Hepatocyte (in vitro differentiated cells): ENCODE measurements at places on chromosomes 1 and 21. TPM values are rescaled to one million over a fixed set of nuclear protein-coding genes. Genes with fewer than 3 reads are reported as not detected.

The TCHHL1 gene
- total RNA-seq = not detected in 2 replicates

- no peak overlapping the region for H3K4me3 ChIP-seq
- no peak overlapping the region for H3K27ac ChIP-seq
- no peak for DNase-seq
- peaks cover 3% of the 10 kb centered on the region for H3K36me3 ChIP-seq
- H3K27me3 ChIP-seq = no peaks in the 10 kb centered on the region
These were observed 5.9 kb upstream of the LSS start for GRCh38 chr21:46234436-46234950.

GRCh38 chr1:185693654-185694053 lies 40.5 kb upstream of the HMCN1 start:
- DNase-seq = no peak
- no peaks in the 10 kb centered on the region for H3K36me3 ChIP-seq
- peak overlapping the region; percentile 44 for H3K27ac ChIP-seq
- no peaks in the 10 kb centered on the region for H3K27me3 ChIP-seq

The RAB3B gene
- 23.1 and 24.7 TPM in 2 replicates for total RNA-seq

The CA14 gene
- total RNA-seq = 2.4 and 4.6 TPM in 2 replicates

GRCh38 chr1:180994262-180994661 lies 28.4 kb downstream of the STX6 start:
- DNase-seq = no peak
- H3K27ac ChIP-seq = no peak overlapping the region
- H3K4me1 ChIP-seq = no peaks in the 10 kb centered on the region

GRCh38 chr1:235336903-235337302 lies 8.5 kb downstream of the GGPS1 start:
- no peak overlapping the region for H3K27ac ChIP-seq
- peaks cover under 1% of the 10 kb centered on the region for H3K4me1 ChIP-seq
- H3K27me3 ChIP-seq = no peaks in the 10 kb centered on the region
- DNase-seq = no peak
- no peaks in the 10 kb centered on the region for H3K36me3 ChIP-seq

- no peak overlapping the region for H3K4me3 ChIP-seq
- H3K27me3 ChIP-seq = no peaks in the 10 kb centered on the region
- H3K27ac ChIP-seq = peak overlapping the region; percentile 76
These were observed 47.8 kb downstream of the ITPKB start for GRCh38 chr1:226691247-226691646.

The CFHR4 gene
- total RNA-seq = 2.1 and 3.4 TPM in 2 replicates

The SFT2D2 gene
- 36.9 and 43.1 TPM in 2 replicates for total RNA-seq

The AGT gene
- 476 and 505 TPM in 2 replicates for total RNA-seq

DNA sequence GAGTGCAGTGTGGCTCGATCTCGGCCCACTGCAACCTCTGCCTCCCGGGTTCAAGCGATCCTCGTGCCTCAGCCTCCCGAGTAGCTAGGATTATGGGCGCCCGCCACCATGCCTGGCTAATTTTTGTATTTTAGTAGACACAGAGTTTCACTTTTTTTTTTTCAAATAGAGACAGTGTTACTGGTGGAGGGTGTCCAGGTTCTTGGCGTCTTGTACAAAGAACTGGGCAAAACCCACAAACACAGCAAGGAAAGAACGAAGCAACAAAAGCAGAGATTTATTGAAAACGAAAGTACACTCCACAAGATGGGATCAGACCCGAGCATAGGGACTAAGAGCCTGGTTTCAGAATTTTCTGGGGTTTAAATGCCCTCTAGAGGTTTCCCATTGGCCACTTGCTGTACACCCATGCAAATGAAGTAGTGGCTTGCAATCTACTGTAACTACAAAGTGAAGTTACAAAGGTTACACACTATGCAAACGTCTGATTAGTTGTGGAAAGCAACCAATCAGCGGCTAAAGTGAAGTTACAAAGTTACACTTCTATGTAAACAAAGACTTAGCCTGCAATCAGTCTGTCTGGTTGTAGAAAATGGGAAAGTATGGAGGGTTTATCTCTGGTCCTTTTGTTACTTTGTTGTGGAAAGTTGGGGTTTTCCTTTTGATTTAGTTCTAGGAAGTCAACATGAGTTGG lies 199.1 kb downstream of the DYRK1A start:
- H3K4me1 ChIP-seq = peaks cover 11% of the 10 kb centered on the region
- DNase-seq = peak; percentile 62
- peak overlapping the region; percentile 91 for H3K27ac ChIP-seq
- no peaks in the 10 kb centered on the region for H3K36me3 ChIP-seq
- no peak overlapping the region for H3K4me3 ChIP-seq

DNA sequence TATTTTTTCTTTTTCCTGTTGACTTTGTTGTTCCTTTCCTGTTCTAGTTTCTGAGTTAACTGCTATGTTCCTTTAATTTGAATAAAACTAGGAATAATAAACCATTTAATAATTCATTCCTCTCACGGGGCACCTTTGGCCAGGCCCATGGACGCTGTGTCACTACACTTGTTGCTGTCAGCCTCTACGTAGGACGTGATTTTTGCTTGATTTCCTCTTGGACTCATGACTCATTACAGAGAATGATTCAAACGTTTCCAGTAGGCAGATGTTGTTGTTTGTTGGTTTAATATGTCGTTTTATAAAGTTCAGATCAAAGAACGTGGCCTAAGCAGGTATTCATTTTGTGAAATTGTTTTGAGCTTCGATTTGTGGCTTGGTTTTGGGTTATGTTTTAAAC lies 9.1 kb upstream of the SLC19A1 start:
- H3K27ac ChIP-seq = no peak overlapping the region
- H3K27me3 ChIP-seq = no peaks in the 10 kb centered on the region
- H3K4me1 ChIP-seq = peaks cover 2% of the 10 kb centered on the region
- no peak overlapping the region for H3K4me3 ChIP-seq

DNA sequence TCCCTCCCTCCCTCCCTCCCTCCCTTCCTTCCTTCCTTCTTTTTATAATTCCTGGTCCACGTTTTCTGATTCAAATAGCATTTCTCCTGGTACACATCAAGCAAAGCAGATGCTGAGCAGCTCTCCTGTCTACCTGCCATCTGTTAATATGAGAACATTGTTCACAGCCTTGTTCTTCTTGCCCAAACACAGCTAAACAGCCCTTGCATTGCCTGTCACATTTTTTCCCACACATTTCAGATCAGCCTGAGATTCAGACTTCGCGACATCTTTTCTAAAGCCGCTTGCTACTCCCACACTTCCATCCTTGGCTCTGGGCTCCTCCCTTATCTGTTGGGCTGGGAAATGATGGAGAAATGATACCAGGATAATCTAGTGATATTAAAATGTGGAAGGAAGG lies 200.5 kb downstream of the PCP4 start:
- no peak overlapping the region for H3K27ac ChIP-seq
- no peaks in the 10 kb centered on the region for H3K27me3 ChIP-seq
- H3K4me1 ChIP-seq = no peaks in the 10 kb centered on the region
- H3K36me3 ChIP-seq = no peaks in the 10 kb centered on the region

The MAB21L3 gene
- total RNA-seq = 0.24 and 0.47 TPM in 2 replicates

DNA sequence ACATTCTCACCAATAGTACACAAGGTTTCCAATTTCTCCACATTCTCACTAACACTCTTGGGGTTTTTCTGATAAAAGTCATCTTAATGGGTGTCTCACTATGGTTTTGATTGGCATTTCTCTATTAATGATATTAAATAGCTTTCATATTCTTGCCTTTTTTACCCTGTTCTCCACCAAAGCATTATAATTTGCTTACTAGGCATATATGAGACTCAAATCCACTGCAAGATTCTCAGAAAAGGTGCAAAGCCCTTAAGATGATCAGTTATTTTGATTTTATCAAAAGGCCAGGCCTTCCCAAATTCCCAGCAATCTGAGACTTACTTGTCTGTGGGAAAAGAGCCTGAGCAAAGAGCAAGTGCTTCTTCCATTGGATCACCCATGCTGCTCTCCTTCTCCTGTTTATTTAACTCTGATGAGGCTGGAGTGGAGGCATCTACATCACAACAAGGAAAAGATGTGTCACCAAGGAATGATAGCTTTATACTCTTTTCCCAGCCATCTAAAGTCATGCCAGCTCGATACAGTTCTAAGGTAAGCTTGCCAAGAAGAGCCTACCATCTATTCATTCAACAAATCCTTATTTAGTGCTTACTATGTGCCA lies 24.6 kb downstream of the CLSPN start:
- no peaks in the 10 kb centered on the region for H3K36me3 ChIP-seq
- no peak overlapping the region for H3K27ac ChIP-seq
- no peak for DNase-seq
- H3K4me3 ChIP-seq = no peak overlapping the region
- no peaks in the 10 kb centered on the region for H3K4me1 ChIP-seq
- no peaks in the 10 kb centered on the region for H3K27me3 ChIP-seq

DNA sequence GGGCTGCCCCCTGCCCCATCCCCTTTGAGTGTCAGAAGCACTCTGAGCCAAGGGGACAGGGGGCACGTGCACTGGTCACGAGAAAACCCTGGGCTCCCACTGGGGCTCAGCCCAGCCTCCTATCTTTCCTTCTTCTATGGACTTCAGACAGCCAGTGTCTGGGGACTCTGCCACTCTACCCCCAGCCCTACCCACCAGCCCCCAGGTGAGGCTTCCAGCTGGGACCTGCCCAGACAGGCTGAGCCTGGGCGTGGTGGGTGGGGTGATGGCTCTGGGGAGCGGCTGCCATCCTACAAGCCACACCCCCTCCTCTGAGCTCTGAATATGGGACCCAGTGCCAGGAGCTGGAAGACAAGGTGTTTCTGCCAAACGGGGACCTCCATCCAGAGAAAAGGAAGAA lies 8.0 kb upstream of the SFN start:
- H3K4me1 ChIP-seq = no peaks in the 10 kb centered on the region
- no peak for DNase-seq
- no peak overlapping the region for H3K4me3 ChIP-seq

DNA sequence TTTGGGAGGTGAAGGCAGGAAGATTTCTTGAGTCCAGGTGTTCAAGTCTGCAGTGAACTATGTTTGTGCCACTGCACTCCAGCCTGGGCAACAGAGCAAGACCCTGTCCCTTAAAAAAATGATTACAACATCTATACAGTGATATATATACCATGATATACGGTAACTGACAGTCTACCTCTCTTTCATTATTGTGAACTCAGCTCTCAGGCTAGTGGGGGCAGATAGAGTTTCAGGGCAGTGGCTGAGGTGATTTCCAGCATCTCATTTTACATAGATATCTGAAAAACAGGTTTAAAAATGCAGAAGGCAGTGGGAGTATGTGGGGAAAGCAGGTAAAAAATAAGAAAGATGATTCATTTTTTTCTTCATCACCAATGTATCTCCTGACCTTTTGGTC lies 8.1 kb upstream of the NTNG1 start:
- no peaks in the 10 kb centered on the region for H3K4me1 ChIP-seq
- H3K27ac ChIP-seq = no peak overlapping the region
- DNase-seq = no peak
- no peaks in the 10 kb centered on the region for H3K36me3 ChIP-seq

DNA sequence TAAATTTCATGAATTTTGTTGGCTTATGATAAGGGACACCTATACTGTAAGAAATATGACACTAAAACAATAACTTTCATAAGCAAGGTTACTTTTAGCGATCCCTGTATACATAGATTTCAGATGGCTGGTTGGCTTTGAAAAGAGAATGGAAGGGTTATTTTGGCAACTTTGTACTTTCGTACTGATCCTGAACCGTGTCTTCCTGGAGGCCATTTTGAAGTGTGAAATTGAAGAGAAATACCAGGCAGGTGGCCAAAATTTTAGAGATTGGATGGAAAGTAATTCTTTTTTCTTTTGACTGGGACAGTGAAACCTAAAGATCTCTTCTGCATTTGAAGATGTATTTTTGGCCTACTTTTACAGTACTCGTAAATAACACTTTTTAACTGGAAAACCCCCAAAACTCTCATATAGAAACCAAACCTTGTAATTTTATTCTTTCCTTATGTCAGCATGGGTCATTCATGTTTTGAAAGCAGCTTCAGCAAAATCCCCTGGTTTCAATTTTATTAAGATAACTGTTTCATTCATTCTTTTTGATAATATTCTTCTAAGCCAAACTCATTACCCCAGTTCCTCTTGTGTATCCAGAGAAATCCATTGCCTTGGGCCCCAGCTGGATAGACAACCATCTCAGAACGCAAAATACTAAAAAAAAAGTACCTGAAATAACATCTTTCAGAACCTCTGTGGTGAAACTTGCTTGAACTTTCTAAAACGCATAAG lies 38.4 kb upstream of the ZNF281 start:
- H3K36me3 ChIP-seq = no peaks in the 10 kb centered on the region
- H3K27me3 ChIP-seq = no peaks in the 10 kb centered on the region
- no peak overlapping the region for H3K4me3 ChIP-seq
- H3K4me1 ChIP-seq = no peaks in the 10 kb centered on the region

- H3K27ac ChIP-seq = no peak overlapping the region
- H3K4me3 ChIP-seq = no peak overlapping the region
- H3K27me3 ChIP-seq = no peaks in the 10 kb centered on the region
These were observed 1.5 kb upstream of the CLCNKA start for GRCh38 chr1:16020325-16020724.
